ENCODE measurements at places on chromosomes 7 and 10.

DNA sequence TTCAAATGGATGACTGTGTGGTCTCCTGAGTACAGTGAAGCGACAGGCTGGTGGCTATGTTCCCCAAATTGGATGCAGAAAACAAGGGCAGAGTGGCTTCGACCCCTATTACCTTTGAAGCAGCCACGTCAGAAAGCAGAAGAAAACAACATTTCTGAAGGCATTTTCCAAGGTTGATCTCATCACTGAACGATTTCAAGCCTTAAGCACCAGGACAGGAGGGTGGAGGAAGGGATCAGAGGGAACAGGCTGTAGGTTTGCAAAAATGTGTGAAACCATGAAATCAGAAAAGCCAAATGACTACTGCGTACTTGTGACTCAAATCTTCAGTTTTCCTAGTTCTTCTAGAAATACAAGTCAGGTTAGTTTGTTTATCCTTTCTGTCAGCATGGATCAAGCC is 181.0 kb upstream of the TMEM106B start:
- DNase-seq: no peak

DNA sequence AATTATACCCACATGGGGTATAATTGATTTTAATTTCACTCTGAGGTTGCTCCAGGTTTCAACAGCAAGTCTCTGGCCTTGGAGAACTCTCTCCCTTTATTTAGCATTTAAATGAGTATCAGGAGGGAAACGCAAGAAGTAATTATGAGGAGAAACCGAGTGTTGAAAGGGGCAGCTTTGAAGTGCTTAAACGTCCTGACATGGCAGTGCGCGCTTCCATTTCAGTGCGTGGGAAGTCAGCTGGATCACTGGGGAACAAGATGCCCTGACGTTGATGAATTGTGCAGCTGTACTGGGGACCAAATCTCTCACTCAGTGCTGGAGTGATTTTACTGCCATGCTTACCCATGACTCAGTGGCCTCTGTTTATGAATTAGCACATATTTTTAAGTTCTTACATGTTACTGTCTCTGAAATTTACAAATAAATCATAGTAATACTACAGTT is 106.0 kb upstream of the PRR15 start:
- no peak for DNase-seq

DNA sequence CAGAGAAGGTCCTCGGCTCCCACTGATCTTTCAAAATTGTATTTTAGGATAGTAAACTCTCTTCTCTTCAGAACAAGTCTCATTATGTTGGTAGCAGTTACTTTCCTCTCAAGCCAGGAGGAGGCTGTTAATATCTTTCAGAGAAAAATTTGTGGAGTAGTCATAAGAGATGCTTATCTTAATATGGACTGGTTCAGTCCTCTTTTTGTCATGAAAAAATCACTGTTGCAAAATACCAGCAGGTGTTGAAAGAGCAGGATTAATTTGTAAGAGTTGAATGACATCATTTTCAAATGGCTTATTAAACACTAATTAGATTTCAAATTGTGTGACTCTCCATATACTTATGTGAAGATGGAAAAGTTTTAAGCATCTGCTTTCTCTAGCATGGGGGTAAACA is 662.5 kb downstream of the POM121L12 start:
- no peak for DNase-seq

GRCh38 chr10:74930965-74931364 is 104.6 kb downstream of the KAT6B start:
- no peak for DNase-seq

DNA sequence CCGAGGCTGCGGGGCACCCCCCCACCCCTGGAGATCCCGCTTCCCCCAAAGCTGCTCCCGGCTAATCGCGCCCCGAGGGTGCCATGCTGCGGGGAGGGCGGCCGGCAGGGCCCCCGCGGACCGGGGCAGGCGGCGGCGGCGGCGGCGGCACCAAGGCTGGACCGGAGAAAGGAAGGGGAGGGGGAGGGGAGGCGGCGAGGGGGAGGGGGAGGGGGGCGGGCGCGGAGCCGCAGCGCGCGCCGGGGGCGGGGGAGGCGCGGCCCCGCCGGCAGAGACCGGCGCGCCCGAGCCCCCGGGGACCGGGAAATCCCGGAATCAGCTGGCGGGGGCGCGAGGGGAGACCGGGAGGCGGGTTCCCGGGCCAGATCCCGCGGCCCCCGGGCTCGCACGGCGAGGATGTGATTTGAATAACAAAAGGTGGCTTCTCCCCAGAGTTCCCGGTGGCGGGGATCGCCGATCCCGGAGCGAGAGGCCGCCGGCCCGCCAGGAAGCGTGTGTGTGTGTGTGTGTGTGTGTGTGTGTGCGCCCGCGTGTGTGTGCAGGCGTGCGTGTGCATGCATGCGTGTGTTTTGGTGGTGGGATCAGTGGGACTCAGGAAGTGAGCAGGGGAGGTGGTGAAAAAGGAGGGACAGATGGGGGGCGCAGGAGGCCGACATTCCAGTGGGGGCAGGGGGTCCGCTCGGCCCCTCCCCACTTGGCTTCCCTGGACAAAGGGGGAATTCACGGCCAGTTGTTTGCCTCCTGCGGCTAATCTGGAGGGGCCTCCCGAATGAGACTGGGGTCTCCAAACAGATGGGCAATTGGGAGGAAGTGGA is 99.5 kb downstream of the HIP1 start:
- no peak for DNase-seq

GRCh38 chr10:103556383-103557007 is 63.0 kb downstream of the NEURL1 start:
- no peak for DNase-seq

DNA sequence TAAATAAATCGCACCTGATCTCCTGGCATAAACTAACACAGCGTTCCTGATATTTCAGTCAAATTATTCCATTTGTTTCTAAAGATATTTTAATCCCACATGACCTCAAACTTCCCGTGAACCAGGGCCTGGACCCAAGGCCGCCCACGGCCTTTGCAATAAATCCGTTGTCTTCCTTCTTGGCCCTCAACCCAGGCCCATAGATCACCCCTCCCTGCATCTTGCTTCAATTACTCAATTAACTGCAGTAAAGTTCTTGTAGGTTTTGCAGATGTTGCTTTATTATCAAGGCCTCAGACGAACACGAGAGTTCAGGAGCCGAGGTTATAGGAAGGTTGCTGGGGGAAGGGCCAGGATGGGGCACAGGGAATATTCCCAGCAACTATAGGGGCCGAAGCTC is 249.4 kb downstream of the RAB11FIP2 start:
- no peak for DNase-seq
